ENCODE measurements at places on chromosomes 12 and 14. TPM values are rescaled to one million over a fixed set of nuclear protein-coding genes. Genes with fewer than 3 reads are reported as not detected.

The DNAH10 gene
- under 0.01 TPM for total RNA-seq

The INSM2 gene
- total RNA-seq = not detected

The KRT6C gene
- not detected for total RNA-seq

The ACRBP gene
- not detected for total RNA-seq

The MFAP5 gene
- total RNA-seq = 22.7 TPM

The TPPP2 gene
- total RNA-seq = not detected

The NKX2-1 gene
- total RNA-seq = not detected

The OTOGL gene
- total RNA-seq = 0.81 TPM

The PMCH gene
- total RNA-seq = not detected

The LRR1 gene
- total RNA-seq = 4.2 TPM

The KHNYN gene
- total RNA-seq = 36.6 TPM

The GALNT16 gene
- total RNA-seq = 1.4 TPM

The STAB2 gene
- total RNA-seq = not detected

The IRAK3 gene
- total RNA-seq = 22.0 TPM

The C14orf39 gene
- not detected for total RNA-seq

The SMIM41 gene
- not detected for total RNA-seq

The SPIC gene
- not detected for total RNA-seq

The GLS2 gene
- not detected for total RNA-seq

The APOF gene
- not detected for total RNA-seq

The SOAT2 gene
- total RNA-seq = not detected

The TAS2R7 gene
- not detected for total RNA-seq

The KLHDC1 gene
- total RNA-seq = 2.6 TPM

The PARPBP gene
- total RNA-seq = 5.0 TPM

The WNT1 gene
- not detected for total RNA-seq

The THAP2 gene
- total RNA-seq = 1.4 TPM

The MUCL1 gene
- total RNA-seq = not detected

The C12orf56 gene
- total RNA-seq = not detected

Data from cardiac atrium fibroblast (primary cell).